Hindlimb muscle (tissue), 1 donor: ENCODE measurements at places on chromosomes 2 and 18. TPM values are rescaled to one million over a fixed set of nuclear protein-coding genes. Genes with fewer than 3 reads are reported as not detected.

GRCh38 chr18:53796040-53796729, 428.3 kb downstream of the MBD2 start:
- peak; percentile 5 for DNase-seq

DNA sequence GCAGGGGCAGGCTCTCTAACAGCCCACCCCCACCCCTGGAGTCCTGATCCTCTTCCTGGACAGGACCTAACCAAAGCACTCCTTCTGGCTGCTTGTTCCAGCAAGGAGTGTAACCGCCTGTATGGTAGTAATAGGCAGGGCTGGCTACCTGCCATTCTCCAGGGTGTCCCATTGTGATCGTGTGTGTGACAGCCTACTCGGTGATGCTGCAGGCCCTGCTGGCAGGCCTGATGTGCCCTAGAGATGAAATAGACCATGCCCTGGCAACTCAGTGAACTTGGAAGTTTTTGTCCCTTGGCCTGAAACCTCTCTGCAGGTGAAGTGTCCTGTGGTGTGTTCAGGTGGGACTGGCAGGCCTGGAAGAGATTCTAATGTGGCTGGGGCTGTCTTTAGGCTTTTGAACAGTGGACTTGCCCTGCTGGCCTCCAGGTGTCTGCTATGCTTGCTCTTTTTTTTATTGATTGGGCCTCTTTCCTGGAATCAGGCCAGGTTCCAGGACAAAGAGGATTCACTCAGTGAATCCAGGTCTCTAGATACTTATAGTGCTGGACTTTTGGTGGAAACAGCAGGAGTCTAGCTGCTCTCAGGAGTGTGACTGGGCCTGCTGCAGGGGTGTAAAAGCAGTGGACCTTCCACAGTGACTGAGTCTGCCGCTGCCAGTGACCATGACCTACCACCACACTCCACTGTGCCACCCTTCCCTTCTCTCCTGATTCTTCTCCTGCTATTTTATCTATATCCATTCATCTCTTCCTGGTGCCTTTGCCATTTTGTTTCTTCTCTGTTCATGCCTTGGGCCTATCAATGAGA, 132.1 kb downstream of the CTIF start:
- no peak for DNase-seq

DNA sequence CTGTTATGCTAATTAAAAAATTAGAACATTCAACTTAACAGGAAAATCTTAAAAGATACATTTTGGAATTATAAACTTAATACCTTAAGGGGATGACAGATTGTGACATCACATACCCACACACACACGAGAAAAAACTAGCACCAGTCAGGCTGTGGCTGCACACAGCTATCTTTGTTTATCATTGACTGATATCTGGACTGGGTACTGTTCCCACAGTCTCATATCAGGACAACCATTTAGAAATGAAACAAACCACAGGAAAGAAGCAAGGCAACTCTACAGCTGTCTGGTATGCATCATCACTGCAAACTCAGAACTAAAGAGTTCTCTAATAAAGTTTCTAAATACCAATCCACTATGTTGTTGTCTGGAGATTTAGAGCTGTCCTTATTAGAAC, 210.9 kb upstream of the SMAD7 start:
- DNase-seq: no peak

DNA sequence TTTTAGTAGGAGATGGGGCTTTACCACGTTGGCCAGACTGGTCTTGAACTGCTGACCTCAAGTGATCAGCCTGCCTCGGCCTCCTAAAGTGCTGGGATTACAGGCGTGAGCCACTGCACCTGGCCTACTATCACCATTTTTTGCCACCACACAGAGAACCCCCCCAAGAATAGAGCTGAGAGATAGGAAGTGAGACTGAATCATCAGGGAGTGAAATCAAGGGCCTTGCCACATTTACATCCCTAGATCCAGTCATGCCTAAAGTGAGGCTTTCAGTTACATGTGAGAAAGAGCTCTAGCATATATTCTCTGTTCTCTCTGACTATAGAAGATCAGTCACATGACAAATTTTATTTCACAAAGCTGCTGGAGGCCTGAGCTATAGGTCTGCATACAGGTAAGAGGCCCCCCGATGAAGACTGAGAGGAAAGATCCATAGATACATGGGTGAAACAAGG, 28.0 kb upstream of the KCMF1 start:
- no peak for DNase-seq

GRCh38 chr2:101040761-101041160, 38.7 kb downstream of the RPL31 start:
- no peak for DNase-seq

DNA sequence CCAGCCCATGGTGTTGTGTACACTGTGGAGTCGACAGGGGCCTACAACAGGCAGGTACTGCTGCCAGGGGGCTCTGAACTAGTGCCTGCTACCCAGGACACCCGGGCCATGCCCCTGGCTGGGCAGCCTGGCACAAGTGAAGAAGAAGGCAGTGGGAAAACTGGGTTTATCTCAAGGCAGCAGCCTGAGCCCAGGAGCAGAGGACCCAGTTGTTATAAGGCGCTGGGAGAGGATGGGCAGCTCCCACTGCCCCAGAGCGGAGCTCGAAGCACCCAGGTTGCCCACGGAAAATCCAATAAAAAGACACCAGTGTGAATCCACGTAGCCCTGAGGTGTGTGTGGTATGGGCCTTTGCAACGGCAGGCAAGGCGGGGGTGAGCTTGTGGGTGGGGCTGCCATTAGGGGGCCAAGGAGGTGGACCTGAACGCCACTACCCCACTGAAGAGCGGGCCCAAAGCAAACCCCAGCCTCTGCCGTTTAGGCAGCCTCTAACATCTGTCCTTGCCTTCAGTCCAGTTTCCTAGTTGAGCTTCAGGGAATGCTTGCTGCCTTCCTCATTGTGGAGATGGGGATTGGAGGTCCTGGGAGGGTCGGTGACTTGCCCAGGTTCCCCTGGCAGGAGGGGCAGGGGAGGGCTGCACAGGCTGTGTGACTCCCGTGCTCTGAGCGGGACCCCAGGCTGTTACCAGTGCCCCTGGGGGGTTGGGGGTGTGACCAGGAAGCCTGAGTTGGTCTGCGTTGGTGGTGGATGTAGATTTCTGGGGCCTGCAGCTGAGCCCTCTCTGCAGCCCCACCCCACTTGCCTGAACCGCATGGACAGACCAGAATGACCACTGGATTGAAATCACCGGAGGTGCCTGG, 16.0 kb downstream of the ARID5A start:
- no peak for DNase-seq

- DNase-seq: peak; percentile 72
Measured at GRCh38 chr2:220077488-220077887, 450.1 kb downstream of the SLC4A3 start.

Gene LAMA3
- 3.1 TPM for polyA plus RNA-seq

Gene CD226
- polyA plus RNA-seq: 0.89 TPM

Gene KATNAL2
- polyA plus RNA-seq: 12.8 TPM

Gene NGEF
- 0.56 TPM for polyA plus RNA-seq
